ENCODE measurements at places on chromosomes 2 and 18. TPM values are rescaled to one million over a fixed set of nuclear protein-coding genes. Genes with fewer than 3 reads are reported as not detected.

LIPG gene
- total RNA-seq, result 87.9 TPM

GPAT2 gene
- total RNA-seq, result 7.6 TPM

HMSD gene
- not detected for total RNA-seq

AKAIN1 gene
- not detected for total RNA-seq

MREG gene
- 6.7 TPM for total RNA-seq

TBR1 gene
- not detected for total RNA-seq

MIB1 gene
- 14.7 TPM for total RNA-seq

IL1RL1 gene
- 21.9 TPM for total RNA-seq

TXNDC9 gene
- 76.9 TPM for total RNA-seq

ZSWIM2 gene
- total RNA-seq, result not detected

SLC4A5 gene
- total RNA-seq, result 0.05 TPM

ZSCAN30 gene
- total RNA-seq, result 14.9 TPM

PSMD1 gene
- total RNA-seq, result 131 TPM

MFSD6 gene
- total RNA-seq, result 2.3 TPM

ZNF396 gene
- not detected for total RNA-seq

SERPINB10 gene
- total RNA-seq, result 3.4 TPM

B3GNT7 gene
- total RNA-seq, result 1.3 TPM

PROKR1 gene
- not detected for total RNA-seq

CCL20 gene
- 6.5 TPM for total RNA-seq

CIDEA gene
- total RNA-seq, result 8.2 TPM

TUBB8B gene
- not detected for total RNA-seq

LONRF2 gene
- total RNA-seq, result not detected

TCF4 gene
- total RNA-seq, result 162 TPM

KCTD1 gene
- total RNA-seq, result 10.8 TPM

SERPINB5 gene
- not detected for total RNA-seq

MPP4 gene
- 13.2 TPM for total RNA-seq

SCLY gene
- total RNA-seq, result 22.4 TPM

CYS1 gene
- not detected for total RNA-seq

ALPP gene
- total RNA-seq, result not detected

ALPG gene
- 0.07 TPM for total RNA-seq

ZNF512 gene
- total RNA-seq, result 23.4 TPM

STAT4 gene
- total RNA-seq, result not detected

All from mammary microvascular endothelial cell (primary cell).